ENCODE measurements at places on chromosomes 7 and 10.

DNA sequence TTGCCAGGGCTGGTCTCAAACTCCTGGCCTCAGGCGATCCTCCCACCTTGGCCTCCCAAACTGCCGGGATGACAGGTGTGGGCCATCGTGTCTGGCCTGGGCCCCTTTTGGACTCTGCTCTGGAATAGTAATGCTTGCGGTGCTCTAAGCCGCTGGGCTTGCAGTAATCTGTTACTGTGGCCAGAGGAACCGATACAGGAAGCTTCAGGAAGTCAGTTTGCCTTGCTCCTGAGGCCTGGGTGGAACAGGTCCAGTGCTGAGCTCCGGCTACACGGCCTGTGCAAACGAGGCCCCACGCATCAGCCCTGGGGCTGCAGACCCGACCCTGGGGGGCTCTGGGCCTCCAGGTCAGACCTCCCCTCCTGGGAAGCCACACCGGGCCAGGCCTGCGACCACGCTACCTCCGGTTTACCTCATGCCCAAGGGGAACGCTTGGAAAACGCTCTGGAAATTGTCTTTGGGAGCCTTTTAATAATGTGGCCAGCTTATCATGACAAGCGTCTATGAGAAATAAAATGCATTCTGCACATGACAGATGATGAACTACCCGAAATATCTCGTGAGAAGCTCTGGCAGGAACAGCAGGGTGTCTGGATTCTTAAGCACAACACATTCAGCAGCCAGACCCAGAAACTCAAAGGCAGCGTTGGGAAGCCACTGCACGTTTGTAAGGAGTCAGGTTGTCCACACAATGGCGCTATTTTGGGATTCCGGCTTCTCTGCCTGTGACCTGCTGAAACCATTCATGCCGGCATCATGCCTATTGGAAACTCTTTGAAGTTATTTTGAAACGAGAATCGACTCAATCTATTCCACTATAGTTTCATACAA lies 10.1 kb upstream of the ADAP1 start:
- DNase-seq = no peak

GRCh38 chr7:47400741-47401206 lies 181.1 kb downstream of the TNS3 start:
- no peak for DNase-seq

- no peak for DNase-seq
These were observed 727.3 kb downstream of the AUTS2 start for GRCh38 chr7:70325509-70326101.

DNA sequence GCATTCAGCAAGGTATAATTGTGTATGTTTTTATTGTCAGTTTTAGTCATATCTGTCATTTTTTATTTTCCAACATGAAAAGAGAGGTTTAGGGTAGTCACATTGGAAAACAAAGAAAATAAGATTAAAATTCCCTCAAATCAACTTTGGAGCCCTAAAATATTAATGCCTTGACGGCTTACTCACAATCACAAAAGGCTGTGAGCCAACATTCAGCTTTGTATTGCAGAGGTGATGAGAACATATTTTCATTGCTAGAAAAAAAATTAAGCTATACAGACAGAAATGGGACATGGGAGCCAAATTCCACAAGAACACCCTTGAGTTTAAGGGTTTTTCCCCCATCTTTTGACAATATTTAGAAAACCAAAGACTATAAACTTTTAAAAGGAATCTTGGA lies 30.2 kb downstream of the CALD1 start:
- DNase-seq = no peak

DNA sequence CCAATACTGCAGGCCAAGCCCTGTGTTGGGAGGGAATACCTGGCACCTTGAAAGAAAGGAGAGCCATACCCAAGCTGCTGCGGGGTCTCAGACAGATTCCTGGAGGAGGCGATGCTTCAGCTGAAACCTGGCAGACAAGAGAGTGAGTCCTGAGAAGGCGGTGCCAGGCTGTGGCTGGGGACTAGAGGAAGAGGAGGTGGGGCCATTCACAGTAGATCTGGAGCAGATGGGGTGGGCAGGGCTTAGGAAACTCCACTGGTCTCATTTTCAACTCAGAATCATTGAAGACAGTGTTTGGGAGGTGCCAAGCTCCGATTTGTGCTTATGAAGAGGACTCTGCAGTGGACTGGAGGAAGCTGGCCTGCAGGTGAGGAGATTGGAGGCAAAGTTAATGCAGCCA lies 236.3 kb upstream of the MKI67 start:
- no peak for DNase-seq

DNA sequence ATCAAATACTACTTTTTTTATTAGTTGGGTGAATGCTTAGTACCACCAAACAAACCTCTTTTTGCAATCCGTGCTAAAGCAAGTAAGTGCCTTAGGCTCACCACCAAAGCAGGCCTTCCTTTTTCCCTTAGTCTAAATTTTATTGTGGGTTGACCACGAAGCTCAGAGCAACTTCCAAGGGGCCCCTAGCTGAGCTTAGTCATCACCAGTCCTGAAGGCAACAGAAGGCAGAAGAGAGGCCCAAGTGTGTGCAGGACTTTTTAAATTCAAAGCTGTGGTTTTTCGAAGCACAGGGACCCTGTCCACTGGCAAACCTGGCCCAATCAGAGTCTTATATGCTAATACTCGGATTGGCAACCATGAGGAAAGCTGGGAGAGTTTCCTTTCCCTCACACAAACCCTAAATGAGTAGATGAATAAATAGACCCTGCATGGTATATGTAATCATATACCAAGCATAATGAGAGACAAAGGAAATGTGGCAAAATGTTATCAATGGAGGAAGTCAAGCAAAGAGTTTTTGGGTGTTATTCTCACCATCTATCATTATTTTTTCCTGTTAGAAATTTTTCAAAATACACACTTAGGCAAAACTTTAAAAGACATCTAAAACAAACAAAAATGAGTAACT lies 453.2 kb upstream of the GALNT17 start:
- no peak for DNase-seq

DNA sequence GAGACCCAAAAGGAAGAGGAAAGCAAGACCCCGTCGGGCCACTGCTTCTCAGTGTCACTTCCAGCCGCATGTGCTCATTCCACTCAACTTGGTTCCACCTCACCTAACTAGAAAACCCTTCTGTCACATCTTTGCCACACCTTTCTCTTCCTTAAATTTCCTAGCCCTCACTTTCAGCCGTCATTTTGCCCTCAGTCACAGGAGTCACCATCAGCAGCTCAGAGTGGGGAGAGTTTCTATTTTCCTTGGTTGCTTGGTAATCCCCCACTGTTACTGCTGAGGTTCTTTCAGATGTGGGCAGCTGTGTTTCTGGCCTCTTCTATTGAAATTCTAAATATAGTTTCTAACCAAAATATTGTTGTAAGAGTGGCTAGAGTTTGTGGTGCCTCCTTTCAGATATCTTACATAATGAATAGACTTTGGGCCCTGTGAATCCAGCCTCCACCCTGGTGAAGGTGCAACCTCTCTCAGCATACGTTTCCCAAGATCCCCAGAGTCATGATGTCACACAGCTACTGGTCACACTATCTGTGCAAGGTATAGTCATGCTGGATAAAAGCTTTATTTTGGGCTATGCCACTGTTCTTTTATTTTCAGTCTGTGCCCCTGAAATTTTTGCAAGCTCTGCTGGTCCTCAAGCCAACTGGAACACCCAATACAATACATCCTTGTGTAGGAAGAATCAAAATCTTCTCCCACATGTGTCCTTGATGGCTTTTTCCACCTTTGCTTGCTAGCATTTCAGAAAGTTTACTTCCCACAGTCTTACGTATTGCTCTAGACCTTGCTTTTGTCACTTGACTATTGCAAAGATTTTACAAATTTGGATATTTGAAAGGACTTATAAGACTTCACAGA lies 9.2 kb downstream of the AGBL3 start:
- DNase-seq = no peak

DNA sequence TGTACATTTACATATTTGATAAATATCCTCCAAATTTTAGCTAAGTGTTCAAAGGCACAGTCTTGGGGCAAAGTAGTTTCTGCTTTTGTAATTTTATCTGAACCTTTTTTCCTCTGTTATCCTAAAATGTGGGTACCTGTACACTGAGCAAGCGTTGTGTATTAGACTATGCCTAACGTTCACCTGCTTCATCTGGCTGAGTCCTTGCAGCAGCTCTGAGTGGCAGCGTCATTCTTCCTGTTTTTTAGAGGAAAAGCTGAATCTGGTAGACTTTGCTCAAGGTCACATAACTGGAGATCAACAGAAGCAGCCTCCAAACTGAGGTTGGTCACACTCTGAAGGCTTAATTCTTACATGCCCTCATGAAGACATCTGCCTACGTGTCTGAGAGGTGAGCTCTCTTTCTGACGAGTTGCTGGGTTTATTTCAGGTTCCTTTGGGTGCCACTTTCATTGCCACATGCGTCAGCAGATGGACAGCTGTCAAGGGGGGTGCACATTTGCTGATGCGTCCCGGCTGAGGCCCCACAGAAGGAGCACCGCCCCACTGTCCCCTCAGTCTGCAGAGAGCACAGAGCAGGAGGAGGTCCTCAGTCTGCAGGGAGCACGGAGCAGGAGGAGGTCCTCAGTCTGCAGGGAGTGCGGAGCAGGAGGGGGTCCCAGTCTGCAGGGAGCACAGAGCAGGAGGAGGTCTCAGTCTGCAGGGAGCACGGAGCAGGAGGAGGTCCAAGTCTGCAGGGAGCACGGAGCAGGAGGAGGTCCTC lies 406.5 kb upstream of the SHH start:
- no peak for DNase-seq

- DNase-seq = no peak
These were observed 39.3 kb upstream of the CDK6 start for GRCh38 chr7:92875719-92876118.

GRCh38 chr7:71173955-71174354 lies 42.0 kb downstream of the GALNT17 start:
- DNase-seq = no peak

- no peak for DNase-seq
These were observed 28.6 kb downstream of the RABGEF1 start for GRCh38 chr7:66768865-66769832.

- DNase-seq = no peak
These were observed 62.2 kb downstream of the KCNMA1 start for GRCh38 chr10:77575271-77576006.

DNA sequence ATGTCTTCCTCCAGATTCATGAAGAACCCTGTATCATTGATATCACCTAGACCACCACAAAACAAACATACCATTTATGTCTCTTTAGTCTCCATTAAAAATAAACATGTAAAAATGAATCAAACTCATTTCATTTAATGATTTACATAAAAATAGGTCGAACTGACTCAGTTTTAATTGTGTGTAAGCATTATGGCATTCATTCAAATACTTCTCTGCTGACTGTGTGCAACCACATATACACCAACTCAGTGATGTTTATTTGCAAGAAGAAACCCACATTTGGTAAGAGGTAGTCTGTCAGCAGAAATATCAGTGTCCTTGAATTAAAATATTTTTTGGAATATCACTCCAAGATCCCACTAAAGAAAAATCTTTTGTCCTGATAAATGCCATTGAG lies 30.5 kb downstream of the ABCB1 start:
- DNase-seq = no peak

GRCh38 chr10:76962851-76963250 lies 674.8 kb downstream of the KCNMA1 start:
- no peak for DNase-seq

DNA sequence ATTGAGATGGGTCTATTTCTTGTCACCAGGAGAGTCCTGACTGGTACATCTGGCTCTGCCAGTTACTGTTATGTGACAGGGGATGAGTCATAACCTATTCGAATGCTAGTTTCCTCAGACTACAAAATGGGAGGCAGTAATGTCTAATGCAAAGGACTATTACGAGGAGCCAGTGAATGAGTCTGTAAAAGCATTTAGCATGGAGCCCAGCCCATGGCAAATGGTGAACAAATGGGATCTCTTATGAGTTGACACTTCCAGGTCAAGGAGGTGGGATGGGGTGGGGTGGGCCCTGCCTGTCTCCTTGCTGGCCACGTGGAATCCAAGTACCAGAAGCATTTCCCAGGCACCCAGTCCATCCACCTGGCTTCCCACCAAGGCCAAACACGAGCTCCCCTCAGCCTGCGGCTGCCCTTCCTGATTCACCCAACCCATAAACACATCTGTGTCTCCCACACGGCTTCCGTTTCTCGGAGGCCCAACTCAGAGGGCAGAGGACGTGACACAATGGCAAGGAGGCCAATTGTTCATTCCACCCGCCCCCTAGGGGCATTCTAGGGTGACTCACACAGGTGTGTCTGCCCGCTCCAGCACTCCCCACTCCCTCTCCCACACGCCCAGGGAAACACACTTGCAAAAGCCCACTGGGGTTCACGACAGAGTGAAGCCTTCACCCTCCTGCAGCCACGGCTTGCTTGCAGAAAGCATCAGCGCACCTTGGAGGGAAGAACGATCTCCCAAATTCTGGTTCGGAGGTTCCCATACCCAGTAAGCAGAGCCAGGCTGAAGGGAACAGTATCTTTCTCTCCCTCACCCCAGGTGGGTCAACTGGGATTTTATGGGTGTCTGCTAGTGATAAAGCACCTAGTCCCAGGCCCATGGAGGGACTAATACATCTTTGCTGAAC lies 109.8 kb downstream of the SH3PXD2A start:
- DNase-seq = peak; percentile 32

DNA sequence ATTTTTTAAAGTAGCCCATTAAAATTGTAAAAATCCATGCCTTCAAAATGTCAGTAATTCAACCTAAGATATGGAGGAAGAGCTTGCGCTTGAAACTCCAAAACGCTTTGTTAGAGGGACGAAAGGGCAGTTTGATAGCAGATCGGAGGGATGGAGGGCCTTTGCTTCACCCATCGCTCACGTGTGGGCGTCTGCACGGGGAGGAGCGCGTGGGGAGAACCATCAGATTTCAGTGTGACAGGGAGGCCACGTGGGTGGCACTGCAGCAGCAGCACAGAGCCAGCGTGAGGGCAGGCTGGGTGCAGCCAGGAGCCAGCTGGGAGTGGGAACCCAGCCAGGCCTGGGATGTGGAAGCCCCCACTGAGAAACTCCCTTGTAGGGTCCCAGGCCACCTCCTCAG lies 325.5 kb downstream of the PAXIP1 start:
- no peak for DNase-seq

DNA sequence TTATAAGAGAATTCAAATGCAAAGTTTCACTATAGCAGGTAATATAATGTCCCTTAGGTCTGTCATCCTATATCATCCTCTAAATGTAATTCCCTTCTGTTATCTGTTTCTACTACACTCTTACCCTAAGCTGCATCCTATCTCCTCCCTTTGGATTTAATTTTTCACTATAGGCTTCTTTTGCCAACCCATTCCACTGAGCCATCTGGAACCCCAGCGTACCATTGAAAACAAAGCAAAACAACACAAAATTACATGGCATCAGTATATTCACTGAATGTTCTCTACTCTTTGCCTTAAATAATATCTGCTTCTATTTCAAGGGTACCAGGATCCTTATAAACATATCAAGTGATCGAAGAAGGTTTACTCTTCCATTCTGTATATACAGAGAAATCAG lies 1530.2 kb upstream of the LRRTM3 start:
- DNase-seq = no peak

- DNase-seq = no peak
These were observed 289.3 kb upstream of the ZMIZ1 start for GRCh38 chr10:78779339-78779955.

- DNase-seq = no peak
These were observed 570.9 kb downstream of the INHBA start for GRCh38 chr7:41131956-41132355.

- DNase-seq = no peak
These were observed 7.5 kb upstream of the FAM171A1 start for GRCh38 chr10:15378569-15378968.

Data from stimulated activated CD4-positive, alpha-beta T cell treated with anti-CD3 and anti-CD28 coated beads, Interleukin-1b, Interleukin-23, amount 100 ng/mL, for 1 hour (primary cell).